ENCODE measurements at places on chromosomes 7 and 10.

GRCh38 chr7:150799156-150799555 lies 1.0 kb downstream of the TMEM176B start:
- H3K4me3 ChIP-seq: no peak overlapping the region
- H3K27me3 ChIP-seq: peaks cover 42% of the 10 kb centered on the region
- H3K36me3 ChIP-seq: no peaks in the 10 kb centered on the region
- no peak for DNase-seq

DNA sequence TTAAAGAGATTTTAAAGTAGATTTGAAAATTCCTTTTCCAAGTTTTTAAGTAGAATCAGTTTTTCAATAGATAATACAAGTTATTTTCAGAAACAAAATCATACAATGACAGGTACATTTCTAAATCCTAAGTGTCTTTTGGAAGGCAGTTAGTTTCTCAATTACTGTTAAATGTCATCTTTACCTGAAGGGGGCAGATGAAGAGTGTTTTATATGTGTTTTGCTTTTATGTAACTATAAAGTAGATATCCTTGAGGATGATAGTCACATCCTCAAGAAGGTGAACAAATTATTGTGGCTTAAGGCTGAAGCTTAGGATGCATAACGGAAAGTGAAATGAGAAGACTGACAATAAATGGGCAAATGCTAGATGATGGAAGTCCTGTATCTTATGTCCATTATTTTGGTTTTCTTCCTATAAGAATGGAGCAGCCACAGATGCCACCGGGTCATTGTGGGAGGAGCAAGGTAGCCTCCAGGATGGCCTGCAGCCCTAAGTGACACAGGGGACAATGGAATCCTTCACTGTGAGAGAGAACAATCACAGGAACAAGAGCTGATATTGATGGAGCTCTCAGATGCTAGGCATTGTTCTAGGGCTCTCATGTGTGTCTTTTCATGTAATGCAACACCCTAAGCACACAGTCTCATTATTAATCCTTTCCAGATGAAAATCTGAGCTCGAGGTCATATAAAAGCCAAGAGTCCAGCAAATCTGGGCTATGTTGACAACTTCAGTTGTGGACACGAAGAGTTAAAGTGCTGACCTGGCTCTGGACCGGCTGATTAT lies 14.1 kb upstream of the MKX start:
- H3K36me3 ChIP-seq: no peaks in the 10 kb centered on the region
- DNase-seq: no peak
- peaks cover 19% of the 10 kb centered on the region for H3K27me3 ChIP-seq
- no peaks in the 10 kb centered on the region for H3K4me1 ChIP-seq
- no peak overlapping the region for H3K4me3 ChIP-seq
- H3K27ac ChIP-seq: no peak overlapping the region

- H3K36me3 ChIP-seq: no peaks in the 10 kb centered on the region
- H3K4me1 ChIP-seq: peaks cover 5% of the 10 kb centered on the region
- no peak overlapping the region for H3K4me3 ChIP-seq
- no peak for DNase-seq
- no peaks in the 10 kb centered on the region for H3K27me3 ChIP-seq
- H3K27ac ChIP-seq: no peak overlapping the region
These were observed 313.1 kb downstream of the AUTS2 start for GRCh38 chr7:69911337-69911736.

GRCh38 chr10:126063353-126063791 lies 167.0 kb downstream of the FANK1 start:
- peaks cover 4% of the 10 kb centered on the region for H3K27me3 ChIP-seq
- no peaks in the 10 kb centered on the region for H3K4me1 ChIP-seq
- H3K27ac ChIP-seq: no peak overlapping the region
- no peak for DNase-seq
- no peak overlapping the region for H3K4me3 ChIP-seq

- no peak for DNase-seq
- no peaks in the 10 kb centered on the region for H3K27me3 ChIP-seq
- no peaks in the 10 kb centered on the region for H3K4me1 ChIP-seq
- no peak overlapping the region for H3K27ac ChIP-seq
These were observed 649.2 kb upstream of the C7orf33 start for GRCh38 chr7:147941381-147941780.

DNA sequence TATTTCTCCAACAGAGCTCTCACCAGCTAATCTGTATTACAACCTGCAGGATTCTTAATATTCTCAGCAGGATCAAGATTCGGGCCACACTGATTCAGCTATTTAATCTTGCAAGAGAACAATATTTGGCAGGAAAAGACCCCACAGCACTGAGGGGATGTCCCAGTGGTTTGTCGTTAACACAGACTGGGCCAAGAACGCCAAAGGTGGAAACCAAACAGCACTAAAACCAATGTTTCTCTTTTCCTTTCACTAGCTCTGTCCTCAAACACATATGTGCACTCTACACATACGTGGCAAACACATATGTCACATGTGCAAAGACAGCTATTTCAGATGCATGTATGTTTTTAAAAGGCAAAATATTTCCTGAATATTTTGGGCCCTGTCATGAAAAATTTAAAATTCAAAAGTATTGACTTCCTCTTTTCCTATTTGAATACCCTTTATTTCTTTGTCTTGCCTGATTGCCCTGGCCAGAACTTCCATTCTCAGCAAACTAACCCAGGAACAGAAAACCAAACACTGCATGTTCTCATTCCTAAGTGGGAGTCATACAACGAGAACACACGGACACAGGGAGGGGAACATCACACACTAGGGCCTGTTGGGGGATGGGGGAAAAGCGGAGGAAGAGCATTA lies 51.7 kb upstream of the NEBL start:
- no peaks in the 10 kb centered on the region for H3K36me3 ChIP-seq
- H3K4me1 ChIP-seq: peaks cover 2% of the 10 kb centered on the region
- H3K4me3 ChIP-seq: no peak overlapping the region
- H3K27ac ChIP-seq: no peak overlapping the region

- no peaks in the 10 kb centered on the region for H3K27me3 ChIP-seq
- H3K4me3 ChIP-seq: no peak overlapping the region
- no peak overlapping the region for H3K27ac ChIP-seq
- DNase-seq: no peak
- no peaks in the 10 kb centered on the region for H3K4me1 ChIP-seq
These were observed 11.3 kb upstream of the PRXL2A start for GRCh38 chr10:80397014-80397413.

DNA sequence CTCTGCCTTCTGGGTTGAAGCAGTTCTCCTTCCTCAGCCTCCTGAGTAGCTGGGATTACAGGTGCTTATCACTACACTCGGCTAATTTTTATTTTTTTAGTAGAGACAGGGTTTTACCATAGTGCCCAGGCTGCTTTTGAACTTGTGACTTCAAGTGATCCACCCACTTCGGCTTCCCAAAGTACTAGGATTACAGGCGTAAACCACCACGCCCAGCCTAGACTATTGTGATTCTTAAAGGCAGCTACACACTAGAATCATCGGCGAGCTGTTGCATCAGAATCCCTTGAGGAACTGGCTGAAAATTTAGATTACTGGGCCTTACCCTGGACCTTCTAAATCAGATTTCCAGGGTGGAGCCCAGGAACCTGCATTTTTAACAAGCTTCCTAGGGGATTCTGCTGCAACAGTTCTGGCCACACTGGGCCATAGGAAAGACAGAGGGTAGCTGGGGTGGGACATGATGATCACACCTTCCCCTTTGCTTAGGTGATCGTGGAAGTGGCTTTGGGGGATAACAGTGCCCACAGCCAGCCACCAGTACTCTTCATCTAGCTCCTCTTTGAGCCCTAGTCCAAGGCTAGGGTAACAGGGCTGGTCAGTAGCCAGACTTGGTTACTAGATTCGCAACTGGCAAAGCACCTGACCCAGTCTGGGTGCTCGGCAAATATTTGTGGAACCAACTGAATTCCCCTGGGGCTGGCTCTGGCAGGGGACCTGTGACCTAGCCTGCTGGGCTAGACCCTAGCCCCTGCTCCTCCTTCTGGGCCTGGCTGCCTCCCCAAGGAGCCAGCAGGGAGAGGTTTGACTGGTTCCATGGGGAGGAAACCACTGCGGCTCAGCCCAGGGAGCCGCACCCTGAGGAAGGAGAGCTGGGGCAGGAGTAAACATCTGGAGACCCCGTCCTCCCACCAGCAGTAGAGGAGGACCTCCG lies 67.1 kb upstream of the DUSP5 start:
- no peak overlapping the region for H3K4me3 ChIP-seq
- H3K27ac ChIP-seq: no peak overlapping the region
- no peak for DNase-seq
- H3K36me3 ChIP-seq: no peaks in the 10 kb centered on the region
- peaks cover 48% of the 10 kb centered on the region for H3K4me1 ChIP-seq

GRCh38 chr10:59011972-59012632 lies 164.3 kb upstream of the PHYHIPL start:
- DNase-seq: no peak
- no peaks in the 10 kb centered on the region for H3K36me3 ChIP-seq
- no peak overlapping the region for H3K27ac ChIP-seq
- no peaks in the 10 kb centered on the region for H3K27me3 ChIP-seq

- H3K4me1 ChIP-seq: peaks cover 14% of the 10 kb centered on the region
- H3K36me3 ChIP-seq: no peaks in the 10 kb centered on the region
These were observed 185.5 kb downstream of the CAMK1D start for GRCh38 chr10:12534824-12535223.

GRCh38 chr7:98223898-98224700 lies 12.9 kb downstream of the BHLHA15 start:
- H3K27ac ChIP-seq: no peak overlapping the region
- H3K27me3 ChIP-seq: no peaks in the 10 kb centered on the region
- H3K36me3 ChIP-seq: peaks cover 13% of the 10 kb centered on the region
- DNase-seq: no peak

- H3K4me1 ChIP-seq: peaks cover 97% of the 10 kb centered on the region
- DNase-seq: no peak
- H3K27ac ChIP-seq: peak overlapping the region; percentile 69
- H3K27me3 ChIP-seq: no peaks in the 10 kb centered on the region
- H3K36me3 ChIP-seq: peaks cover 19% of the 10 kb centered on the region
These were observed 14.0 kb downstream of the ITPRIP start for GRCh38 chr10:104324221-104324686.

Data from activated naive CD8-positive, alpha-beta T cell treated with anti-CD3 and anti-CD28 coated beads, Interleukin-2, amount 50 U/mL, for 24 hours (primary cell).